ENCODE measurements at places on chromosomes 4 and X.

DNA sequence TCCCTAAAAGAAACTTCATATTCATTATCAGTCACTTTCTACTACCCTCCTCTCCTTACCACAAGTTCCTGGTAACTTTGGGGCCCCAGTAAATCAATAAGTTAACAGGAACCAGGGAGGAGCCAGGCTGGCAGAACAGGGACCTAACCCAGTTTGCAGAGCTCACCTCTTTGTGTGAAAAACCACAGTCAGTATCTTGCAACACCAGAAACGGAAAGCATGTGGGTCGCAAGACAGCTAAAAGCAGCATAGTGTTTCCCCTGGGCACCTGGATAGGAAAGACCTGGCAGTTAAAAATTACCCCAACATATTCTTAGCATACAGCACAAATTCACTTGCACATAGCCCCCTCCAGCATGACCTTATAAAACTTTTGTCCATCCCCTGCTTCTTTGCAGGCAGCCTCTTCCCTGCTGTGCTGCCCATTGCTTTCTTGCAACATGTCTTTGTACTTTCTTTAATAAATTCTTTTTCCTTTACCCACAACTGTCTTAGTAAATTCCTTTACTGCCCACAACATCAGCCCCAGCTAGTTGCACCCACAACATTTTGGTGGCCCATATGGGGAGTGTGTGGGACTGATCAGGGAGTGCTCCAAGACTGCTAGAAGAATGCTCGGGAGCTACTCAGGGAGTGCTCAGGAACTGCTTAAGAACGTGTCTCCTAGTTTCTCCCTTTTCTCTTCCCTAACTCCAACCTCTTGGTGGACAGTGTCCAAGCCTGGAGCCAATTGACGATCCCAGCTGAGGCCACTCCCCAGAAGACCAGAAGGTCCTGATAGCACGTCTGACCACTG is 83.4 kb downstream of the MSN start:
- DNase-seq, result peak; percentile 27

- DNase-seq, result no peak
Measured at GRCh38 chr4:11166606-11167005, 262.1 kb downstream of the HS3ST1 start.

DNA sequence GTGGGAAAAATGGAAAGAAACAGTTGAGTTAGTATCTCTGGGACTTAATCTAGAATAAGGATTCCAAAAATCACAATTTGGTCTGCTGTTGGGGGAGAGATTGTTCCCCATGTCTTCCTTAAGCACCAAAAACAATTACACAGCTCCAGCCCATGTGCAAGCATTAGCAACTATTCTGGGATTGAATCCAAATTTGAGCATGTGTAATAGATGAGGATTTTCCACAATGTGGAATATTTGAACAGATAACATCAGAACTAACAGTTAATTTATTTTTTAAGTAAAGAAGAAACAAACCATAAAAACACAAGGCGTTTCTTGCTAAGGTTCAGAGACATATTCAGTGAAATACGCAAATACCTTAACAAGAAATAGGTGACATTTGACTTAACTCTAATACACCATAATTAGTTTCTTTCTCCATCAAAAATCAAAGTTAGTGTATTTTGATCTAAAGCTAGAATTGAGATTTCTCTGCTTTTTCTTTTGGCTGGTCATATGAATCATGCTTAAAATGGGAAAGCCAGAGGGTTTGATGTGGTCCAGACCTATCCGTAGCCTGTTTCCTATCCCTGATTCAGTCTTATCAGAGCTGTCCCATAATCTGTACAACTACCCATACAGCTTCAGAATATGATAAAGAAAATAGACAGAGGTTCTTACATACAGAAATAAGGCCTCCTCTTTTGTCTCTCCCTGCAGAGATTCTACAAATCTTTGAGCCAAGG is 413.4 kb downstream of the PACRGL start:
- DNase-seq, result no peak

GRCh38 chrX:39556056-39556455 is 541.7 kb downstream of the BCOR start:
- no peak for DNase-seq

DNA sequence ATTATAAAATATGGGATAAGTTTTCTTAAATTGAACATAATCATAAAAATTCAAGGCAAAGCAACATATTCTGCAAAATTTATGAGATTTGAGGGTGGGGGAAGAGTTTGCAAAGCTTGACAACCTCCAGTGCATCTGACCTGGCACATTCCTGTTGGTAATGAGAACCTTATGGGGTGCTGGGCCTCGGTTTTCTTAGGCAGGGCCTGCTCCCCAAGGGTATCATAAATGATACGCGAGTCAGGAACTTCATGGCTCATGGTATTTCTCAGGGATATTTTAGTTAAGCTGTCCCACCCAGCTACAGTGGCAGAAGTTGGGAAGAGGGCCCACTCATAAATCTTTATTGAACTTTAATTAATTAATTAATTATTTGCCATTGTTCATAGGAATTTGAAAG is 13.2 kb downstream of the AFF2 start:
- no peak for DNase-seq

GRCh38 chr4:133581996-133582619 is 433.0 kb downstream of the PCDH10 start:
- DNase-seq, result no peak

GRCh38 chr4:26873391-26874026 is 12.9 kb downstream of the STIM2 start:
- DNase-seq, result peak; percentile 76

- DNase-seq, result no peak
Measured at GRCh38 chr4:100742045-100742444, 224.2 kb upstream of the EMCN start.

DNA sequence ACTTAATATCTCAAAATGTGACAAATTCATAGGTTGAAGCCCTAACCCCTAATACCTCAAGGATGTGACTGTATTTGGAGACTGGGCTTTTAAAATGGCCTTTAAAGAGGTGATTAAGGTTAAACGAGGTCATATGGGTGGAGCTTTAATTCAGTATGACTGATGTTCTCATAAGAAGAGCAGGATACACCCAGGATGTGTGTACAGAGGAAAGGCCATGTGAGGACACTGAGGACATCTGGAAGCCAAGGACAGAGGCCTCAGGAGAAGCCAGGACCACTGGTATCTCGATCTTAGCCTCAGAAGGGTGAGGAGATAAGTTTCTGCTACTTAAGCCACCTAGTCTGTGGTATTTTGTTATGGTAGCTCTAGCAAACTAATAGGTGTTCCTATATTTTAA is 49.0 kb upstream of the SHISA3 start:
- DNase-seq, result no peak

DNA sequence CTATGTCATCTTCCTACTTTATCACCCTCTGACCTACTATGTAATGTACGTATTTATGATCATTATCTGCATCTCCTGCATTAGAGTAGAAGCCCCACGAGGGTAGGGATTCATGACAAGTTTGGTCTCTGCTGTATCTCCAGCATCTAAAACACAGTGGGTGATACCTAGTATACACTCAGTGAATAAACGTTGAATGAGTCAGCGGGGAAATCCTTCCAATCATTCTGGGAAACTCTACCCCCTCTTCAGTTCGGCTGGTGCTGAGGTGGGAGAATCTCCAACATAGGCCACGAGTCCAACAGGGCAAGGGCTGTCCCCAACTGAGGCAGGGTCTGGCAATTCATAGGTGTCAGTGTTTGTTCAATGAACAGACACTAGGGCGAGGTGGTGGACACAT is 74.4 kb upstream of the EFNB1 start:
- DNase-seq, result no peak

GRCh38 chrX:97842468-97843199 is 958.9 kb downstream of the RPA4 start:
- no peak for DNase-seq

DNA sequence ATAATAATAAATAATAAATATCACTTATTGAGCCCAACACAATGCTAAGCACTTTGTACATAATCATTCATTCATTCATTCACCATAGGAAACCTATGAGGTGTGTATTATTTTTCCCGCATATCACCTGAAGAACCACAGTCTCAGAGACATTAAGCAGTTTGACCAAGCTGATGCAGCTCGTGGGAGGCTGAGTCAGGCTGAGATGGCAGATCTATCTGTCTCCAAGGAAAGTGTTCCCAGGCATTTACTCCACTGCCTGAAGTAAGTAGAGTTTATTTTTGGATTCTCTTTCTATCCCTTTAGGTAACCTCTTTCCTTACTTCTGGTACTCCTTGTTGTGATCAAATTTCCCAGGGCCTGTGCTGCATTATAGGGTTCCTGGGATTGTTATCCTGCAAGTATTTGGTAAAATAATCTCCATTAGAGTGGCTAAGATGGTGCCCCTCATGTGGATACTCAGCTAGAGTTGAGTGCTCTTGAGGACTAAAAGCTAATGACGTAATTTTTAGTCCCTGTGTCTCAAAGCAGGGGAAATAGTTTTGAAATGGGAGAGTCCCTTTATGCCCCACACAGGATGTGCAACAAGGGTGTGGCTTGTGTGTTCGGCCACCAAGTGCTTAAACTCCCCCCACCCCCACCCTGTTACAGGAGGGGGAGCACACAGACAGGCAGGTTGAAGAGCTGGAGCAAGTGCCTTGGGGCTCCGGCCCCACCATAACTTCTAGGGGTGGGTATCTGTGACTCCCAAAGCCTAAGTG is 467.0 kb downstream of the STIM2 start:
- no peak for DNase-seq

GRCh38 chrX:119474615-119475388 is 6.6 kb downstream of the SLC25A5 start:
- no peak for DNase-seq

- no peak for DNase-seq
Measured at GRCh38 chr4:172716291-172716690, 452.3 kb upstream of the GALNT7 start.

GRCh38 chrX:38837389-38837788 is 36.1 kb downstream of the MID1IP1 start:
- DNase-seq, result no peak

GRCh38 chr4:148238086-148238485 is 204.1 kb downstream of the NR3C2 start:
- no peak for DNase-seq

DNA sequence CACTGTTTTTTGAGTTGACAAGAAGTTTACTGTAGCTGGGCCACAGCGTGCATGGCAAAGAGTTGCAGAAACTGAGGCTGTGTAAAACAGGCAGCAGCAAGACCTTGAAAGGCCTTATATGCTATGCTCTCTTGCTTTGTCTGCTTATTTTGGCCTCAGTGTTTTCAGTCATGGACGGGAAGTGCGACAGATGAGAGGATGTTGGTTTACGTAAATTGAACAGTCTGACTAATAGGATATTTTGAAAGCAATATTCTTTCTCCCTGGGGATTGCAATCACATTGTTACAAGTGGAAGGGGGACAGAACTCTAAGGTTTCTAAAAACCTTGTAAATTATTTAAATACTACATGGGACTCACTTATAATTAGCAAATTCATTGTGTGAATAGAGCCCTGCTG is 32.2 kb upstream of the MAGEA10 start:
- no peak for DNase-seq

DNA sequence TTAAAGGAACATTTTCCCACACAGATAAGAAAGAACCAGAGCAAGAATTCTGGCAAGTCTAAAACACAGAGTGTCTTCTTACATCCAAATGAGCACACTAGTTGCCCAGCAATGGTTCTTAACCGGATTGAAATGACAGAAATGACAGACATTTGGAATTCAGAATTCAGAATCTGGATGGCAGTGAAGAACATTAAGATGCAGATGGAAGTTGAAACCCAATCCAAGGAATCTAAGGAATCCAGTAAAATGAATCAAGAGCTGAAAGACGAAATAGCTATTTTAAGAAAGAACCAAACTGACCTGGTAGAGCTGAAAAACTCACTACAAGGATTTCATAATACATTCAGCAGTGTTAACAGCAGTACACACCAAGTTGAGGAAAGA is 21.5 kb downstream of the ANAPC10 start:
- no peak for DNase-seq

GRCh38 chrX:148290041-148290440 is 210.4 kb upstream of the AFF2 start:
- no peak for DNase-seq

DNA sequence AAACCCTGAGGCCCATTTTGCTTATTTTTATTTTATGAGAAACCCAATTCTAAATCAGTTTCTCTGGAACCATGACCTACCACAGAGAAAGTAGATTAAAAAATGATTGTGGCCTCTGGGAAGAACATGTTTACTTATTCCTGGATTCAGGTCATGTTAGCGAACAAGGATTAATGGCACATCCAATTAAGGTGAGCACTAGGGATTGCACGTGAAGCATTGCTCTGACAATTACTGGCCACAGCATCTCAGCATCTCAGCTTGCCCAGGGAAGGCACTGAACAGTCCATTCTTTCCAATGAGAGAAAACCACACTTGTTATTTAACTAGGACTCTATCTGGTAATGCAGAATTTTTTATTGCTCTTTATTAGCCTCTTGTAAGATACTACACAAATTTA is 119.8 kb downstream of the ZNF330 start:
- DNase-seq, result no peak

DNA sequence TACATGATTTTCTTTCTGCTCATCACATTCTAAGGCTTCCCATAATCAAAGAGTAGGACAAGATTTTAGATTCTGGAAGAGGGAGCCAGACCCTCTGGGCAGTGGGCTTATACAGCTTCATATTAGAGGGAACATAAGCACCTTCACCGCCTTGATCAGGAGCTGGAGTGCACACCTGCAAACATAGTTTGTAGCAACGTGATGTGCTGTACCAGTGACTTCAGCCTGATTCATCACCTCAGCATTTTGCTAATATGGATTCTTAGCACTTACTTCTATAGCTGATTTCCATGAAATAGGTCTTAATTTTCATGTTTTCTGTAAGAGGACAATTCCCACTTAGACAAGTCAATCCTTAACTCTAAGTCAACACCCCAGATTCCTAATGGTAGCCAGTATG is 36.7 kb downstream of the PCDH18 start:
- no peak for DNase-seq

DNA sequence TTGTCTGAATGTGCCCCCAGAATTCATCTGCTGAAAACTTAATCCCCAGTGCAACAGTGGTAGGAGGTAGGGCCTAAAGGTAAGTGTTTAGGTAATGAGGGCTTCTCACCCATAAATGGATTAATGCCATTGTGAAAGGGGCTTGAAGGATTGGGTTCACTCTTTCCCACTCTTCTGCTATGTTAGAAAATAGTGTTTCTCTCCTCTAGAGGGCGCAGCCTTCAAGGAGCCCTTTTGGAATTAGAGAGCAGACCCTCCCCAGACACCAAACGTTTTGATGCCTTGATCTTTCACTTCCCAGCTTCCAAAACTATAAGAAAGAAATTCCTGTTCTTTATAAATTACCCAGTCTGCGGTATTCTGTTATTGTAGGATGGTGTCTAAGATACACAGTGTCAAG is 706.4 kb downstream of the SMARCA1 start:
- no peak for DNase-seq

GRCh38 chr4:180794333-180794732 is 1448.9 kb upstream of the TENM3 start:
- DNase-seq, result no peak

DNA sequence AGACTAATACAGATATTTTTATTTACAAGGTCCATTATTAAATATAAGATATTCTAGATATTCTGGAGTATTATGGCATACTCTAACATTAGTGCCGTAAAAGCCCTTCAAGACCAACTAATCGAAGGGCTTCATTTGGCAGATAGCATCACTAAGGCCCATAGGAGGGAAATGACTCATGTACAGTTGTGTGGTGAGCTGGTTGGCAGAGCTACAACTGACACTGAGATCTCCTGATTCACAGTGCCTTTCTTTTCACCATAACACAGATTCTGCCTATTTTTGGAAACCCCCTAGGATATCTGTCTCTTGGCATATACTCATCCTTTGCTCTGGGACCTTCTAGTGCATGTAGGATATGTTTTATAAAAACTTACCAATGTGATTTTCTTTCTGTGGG is 201.7 kb upstream of the AFF2 start:
- DNase-seq, result no peak

GRCh38 chr4:3681191-3681590 is 85.0 kb upstream of the ADRA2C start:
- DNase-seq, result no peak

Measured in effector memory CD8-positive, alpha-beta T cell (primary cell).